ENCODE measurements at places on chromosomes 6 and 20.

GRCh38 chr20:10708351-10709185, 34.8 kb upstream of the JAG1 start:
- no peak for DNase-seq

- DNase-seq = no peak
Observed at GRCh38 chr6:168676552-168677322, 235.8 kb downstream of the SMOC2 start.

DNA sequence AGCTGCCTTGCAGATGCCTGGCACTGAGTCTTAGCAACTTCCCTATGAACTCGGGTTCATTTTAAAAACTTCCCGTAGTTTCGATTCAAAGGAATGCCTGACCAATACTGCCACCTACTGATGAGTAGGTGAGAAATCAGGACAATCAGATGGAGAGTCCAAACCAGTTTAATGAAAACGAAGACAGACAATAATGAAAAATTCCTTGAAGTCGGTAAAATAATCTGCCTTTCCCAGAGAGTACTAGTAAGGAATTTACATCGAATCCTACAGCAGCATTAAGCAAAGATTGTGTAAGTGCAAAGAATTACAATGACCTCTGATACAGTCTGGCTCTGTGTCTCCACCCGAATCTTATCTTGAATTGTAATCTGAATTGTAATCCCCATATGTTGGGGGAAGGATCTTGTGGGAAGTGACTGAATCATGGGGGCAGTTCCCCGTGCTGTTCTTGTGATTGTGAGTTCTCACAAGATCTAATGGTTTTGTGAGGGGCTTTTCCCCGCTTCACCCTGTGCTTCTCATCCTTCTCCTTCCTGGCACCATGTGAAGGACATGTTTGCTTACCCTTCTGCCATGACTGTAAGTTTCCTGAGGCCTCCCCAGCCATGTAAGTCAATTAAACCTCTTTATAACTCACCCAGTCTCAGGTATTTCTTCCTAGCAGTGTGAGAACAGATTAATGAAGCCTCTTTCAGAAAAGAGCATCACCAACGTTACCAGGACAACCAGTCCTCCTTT, 134.4 kb downstream of the ARHGAP18 start:
- peak; percentile 60 for DNase-seq

DNA sequence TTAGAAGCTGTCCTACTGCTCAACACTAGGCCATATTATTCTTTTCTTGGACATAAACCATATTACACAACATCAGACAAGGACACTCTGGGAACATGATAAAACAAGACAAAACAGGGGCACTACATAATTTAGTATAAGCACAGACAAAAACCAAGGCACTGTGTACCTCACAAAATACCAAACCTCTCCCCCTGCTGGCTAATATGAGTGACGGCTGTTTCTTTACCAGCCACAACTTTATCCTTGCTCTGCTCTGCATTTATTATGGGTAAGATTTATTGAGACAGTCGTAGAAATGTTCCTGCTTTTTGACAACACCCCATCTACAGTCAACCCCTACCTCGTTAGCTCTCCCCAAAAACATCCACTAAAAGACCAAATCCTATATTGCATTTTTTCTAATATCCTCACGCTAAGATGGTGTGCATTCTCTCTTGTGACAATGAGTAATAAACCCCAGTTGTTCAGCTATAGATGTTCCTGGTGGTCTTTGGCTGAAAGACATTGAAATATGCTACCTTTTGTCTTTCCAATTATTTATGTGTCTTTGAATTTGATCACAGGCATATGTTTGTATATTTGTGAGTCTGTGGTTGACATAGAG, 23.8 kb upstream of the POLR1H start:
- DNase-seq = peak; percentile 35

- no peak for DNase-seq
Observed at GRCh38 chr20:36082315-36082915, 72.1 kb upstream of the EPB41L1 start.

DNA sequence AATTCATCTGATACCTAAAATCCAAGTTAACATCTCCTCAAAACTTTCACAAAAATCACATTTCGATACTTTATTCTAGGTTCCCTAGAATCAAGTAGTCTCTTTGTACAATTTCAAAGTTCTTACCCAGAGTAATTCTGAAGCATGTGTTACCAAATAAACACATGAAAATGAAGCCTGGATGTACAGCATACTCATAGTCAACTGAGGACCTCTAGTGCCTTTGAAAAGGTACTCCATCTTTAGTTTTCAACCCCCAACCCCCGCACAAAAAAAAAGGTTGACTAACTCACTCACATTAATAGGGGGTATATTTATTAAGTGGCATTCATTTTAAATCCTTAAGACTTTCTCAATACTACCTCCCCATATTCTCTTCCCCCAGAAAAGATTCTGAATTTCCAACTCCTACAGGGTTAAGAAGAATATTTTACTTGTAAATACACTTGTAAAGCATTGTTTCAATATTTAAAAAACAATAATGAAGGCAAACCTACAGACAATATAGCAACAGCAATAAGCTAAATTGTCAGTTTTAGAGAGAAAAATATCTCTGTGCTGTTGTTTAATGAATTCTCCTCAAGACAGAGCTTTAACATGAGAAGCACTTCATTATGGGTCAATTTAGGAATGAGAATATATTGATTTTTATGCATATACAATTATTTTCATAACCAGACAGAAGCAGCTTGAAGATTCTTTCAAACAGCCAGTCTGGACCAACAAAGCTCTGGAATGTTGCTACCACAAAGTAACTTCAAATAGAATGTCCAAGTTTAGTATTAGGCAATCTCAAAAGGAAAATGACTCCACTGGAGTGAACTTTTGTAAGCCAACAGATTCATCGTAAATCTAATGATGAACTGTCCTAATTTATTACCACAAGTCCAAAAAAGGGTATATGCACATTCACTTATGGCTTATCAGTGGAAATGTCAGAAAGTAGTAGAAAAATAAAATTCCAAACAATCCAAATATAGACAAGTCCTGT, 3.3 kb downstream of the PLN start:
- DNase-seq = no peak

GRCh38 chr6:118719351-118720124, 68.1 kb upstream of the CEP85L start:
- no peak for DNase-seq

- DNase-seq = no peak
Observed at GRCh38 chr6:106431972-106432371, 71.5 kb downstream of the CRYBG1 start.

GRCh38 chr20:4779616-4780015, 57.9 kb downstream of the PRND start:
- no peak for DNase-seq

DNA sequence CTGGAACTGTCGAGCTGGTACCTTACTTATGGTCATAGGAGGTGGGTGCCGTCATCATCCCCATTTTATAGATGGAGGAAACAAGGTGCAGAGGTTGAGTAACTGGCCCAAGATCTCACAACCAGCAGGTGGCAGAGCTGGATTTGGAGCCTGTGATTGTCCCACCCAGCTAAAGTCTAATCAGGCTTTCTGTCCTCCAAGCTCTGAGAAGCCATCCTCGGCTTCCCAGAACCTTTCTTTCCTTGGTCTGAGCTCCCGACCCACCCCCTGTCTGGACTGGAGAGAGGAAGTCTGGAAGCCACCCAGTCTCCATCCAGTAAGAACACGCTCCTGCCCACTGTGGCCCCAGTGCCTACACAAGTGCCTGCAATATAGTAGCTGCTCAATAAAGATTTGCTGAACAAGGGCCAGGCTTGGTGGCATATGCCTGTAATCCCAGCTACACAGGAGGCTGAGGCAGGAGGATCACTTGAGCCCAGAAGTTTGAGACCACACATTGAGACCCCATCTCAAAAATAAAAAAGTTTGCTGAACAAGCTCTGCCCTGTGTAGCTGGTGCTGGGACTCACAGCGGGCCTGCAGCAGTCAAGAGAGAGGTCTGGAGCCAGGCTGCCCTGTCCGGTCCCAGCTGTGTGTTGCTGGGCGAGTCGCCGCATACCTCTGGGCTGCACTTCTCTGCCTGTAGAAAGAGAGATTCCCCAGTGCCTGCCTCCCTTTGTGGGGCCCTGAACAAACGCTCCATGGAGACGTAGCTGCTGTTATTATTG, 32.5 kb upstream of the DLGAP4 start:
- no peak for DNase-seq

GRCh38 chr6:80446454-80447045, 340.1 kb downstream of the BCKDHB start:
- no peak for DNase-seq

GRCh38 chr6:44255105-44255808, 2.1 kb downstream of the SLC35B2 start:
- DNase-seq = no peak

GRCh38 chr6:158703837-158704822, 54.3 kb downstream of the SYTL3 start:
- peak; percentile 77 for DNase-seq

DNA sequence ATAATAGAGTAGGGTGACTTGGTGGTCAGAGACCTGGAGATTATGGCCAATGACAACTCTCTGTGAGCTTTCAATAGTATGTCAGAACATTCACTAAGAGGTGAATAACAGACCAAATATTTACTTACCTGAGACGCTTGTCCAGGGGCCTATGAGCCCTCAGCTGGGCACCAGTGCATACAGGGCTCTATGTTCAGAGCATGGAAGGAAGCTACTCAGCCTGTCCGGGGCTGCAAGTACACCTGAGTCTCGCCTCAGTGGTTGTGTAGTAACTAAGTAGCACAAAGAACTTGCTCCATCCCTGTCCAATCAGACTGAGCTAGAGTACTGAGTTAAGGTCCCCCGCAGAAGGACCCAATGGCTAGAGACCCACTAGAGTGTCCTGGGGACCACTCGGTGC, 11.6 kb upstream of the SCGN start:
- DNase-seq = no peak

GRCh38 chr20:3739054-3739925, 6.8 kb downstream of the HSPA12B start:
- DNase-seq = no peak

DNA sequence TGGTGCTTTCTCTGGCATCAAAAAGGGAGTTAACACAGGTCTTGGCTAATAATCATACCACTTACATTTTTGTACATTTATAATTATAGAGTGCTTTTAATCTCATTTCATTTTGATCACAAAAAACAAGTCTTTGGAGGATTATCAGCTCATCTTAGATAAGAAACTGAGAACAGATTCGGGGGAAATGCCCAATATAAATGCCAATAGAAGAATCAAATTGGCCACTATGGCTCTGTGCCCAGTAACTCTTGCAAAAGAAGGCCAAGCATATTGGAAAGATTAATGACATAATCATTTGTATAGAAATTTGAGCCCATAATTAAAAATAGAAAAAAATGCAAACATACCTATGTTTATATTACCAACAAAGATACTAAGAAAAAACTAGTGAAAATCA, 42.5 kb downstream of the IPCEF1 start:
- no peak for DNase-seq

DNA sequence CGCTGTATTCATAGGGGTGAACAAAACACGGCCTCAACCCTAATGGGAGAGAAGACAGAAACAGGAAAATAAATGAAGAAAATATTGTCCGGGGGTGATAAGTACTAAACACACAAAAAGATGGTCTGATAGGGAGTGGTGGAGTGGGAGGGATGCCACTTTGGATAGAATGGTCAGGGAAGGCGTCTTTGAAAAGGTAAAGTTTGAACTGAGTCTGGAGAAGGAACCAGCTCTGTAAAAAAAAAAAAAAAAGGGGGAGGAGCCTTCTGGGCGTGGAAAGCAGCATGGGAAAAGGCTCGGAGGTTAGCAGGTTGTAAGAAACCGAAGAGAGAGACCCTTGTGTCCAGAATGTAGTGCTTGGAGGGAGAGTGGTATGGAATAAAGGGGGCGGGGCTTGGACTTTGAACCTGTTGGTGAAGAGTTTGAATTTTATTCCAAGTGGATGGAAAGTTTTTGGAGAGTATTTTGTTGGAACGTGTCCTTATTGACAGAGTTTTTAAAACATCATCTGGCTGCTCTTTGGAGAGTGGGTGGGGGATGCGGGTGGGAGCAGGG, 1.8 kb downstream of the CHMP4B start:
- peak; percentile 68 for DNase-seq

- no peak for DNase-seq
Observed at GRCh38 chr20:8020314-8021079, 936 bp upstream of the TMX4 start.

DNA sequence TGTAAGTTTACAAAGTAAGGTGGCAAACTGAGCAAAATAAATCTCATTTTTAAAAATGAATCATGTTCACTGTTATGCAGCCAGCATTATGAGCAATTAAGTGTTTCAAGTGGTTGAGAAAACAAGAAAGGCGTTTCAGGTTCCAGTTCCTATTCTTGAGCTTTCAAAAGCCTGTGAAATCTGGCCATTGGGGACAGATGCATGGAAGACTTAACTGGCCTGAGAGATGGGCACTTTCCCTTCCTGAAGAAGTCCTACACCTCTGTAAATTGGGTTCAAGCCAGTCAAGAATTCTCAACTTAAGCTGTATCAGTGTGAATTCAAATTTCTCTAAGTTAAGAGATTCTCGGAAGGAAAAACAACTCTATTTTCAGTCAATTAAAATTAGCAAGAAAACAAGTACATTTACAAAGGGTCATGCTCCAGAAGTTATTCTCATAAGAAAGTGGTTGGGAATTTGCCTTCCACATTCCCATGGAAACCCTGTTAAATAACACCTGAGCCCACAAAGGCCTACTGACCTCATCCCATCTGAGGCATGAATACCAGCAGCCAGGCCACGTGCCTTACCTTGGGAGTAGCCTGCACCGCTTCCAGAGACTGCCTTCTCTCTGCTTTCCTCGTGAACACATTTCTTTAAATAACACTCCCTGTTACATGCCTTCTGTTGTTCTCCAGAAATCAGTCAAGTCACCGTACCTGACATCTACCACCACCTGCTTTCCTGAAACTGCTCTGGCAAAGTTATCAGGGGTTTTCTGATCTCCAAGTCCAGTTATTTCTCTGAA, 19.4 kb downstream of the MAP3K5 start:
- DNase-seq = no peak

DNA sequence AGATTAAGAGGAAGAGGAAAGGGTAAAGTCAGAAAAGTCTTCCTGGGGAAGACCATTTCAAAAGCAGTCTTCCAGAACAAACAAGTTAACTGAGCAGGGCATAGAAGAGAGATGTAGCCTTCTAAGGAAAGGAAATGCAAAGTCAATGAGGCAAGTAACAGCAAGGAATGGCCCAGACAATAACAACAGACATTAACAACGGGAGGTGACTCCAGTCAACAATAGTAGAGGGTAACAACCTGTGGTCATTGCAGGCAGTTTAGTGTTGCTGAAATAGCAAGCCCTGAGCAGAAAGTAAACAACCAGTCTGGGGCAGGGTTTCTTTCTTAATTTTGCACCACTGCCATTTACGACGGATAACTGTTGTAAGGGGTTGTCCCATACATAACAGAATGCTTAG, 2.1 kb downstream of the MDN1 start:
- DNase-seq = no peak
